ENCODE measurements at places on chromosomes 2 and 18.

- no peak for DNase-seq
These were observed 34.1 kb downstream of the CDCA7 start for GRCh38 chr2:173388795-173389194.

DNA sequence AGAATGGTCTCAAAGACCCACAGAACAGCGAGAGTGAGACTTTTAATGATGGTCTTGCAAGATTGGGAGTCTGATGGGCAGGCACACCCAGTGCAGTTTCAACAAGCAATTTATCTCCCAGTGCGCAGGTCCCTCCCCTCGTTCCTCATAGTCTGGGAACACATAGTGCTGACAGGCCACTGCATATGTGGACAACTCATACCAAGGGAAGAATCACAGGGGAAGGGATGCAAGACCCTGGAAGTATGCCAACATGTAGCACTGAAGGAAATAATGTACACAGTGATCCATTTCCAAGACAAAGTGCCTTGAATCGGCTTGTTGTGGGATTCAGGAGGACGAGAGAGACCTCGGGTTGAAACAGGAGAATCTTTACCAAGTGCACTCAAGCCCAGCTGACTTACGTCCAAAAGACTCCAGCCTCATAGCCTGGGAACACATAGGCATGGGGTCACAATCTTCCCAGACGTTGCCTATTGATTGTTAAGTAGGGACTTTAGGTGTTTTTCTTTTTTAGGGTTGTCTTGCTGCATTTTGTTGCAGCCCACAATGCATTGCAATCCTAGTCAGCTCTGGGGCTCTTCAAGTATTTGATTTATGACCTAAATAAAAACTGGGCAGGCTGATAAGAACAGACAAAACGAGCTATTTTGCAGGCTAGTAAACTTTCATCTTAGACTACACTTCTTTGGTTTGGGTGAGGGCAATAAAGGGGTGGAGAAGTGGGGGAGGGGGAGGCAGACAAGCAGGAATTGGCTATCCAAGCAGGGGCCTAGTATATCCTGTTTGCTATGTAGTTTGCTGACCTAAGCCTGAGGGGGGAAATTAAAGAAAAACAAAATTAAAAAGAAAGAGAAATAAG lies 24.7 kb upstream of the SERPINB5 start:
- DNase-seq, result no peak

DNA sequence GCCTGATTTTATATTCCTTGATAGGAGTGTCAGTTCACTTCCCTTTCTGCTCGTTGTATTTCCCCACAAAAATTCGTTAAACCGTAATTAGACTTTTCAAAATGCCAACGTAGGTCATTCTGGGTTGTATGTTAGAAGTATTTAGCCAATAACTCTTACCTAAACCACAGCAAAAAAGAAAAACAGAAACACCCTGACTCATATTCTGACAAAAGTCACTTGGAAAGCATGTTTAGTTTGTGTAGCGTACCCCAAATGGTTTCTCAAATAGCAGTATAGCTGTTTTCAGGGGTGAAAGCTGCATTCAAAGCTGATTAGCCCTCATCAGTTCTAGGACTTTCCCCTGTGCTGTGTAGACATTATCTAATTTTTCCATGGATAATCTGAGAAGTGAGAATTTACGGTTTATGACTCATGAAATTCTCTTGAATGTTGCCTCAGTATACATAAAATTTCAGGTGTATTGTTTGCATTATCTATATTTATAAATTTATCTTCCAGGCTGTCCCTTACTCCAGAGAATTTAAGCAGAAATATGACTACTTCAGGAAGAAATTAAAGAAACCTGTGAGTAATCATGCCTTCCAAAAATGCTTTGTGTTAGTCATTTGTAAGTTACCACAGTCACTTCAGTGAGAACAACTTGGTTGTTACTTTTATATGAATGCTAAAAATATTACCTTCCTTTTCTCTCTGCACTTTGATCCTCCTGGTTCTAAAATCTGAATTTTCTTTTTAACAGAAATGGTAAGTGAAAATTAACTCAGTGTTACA lies 264.9 kb downstream of the ALPK2 start:
- DNase-seq, result no peak

DNA sequence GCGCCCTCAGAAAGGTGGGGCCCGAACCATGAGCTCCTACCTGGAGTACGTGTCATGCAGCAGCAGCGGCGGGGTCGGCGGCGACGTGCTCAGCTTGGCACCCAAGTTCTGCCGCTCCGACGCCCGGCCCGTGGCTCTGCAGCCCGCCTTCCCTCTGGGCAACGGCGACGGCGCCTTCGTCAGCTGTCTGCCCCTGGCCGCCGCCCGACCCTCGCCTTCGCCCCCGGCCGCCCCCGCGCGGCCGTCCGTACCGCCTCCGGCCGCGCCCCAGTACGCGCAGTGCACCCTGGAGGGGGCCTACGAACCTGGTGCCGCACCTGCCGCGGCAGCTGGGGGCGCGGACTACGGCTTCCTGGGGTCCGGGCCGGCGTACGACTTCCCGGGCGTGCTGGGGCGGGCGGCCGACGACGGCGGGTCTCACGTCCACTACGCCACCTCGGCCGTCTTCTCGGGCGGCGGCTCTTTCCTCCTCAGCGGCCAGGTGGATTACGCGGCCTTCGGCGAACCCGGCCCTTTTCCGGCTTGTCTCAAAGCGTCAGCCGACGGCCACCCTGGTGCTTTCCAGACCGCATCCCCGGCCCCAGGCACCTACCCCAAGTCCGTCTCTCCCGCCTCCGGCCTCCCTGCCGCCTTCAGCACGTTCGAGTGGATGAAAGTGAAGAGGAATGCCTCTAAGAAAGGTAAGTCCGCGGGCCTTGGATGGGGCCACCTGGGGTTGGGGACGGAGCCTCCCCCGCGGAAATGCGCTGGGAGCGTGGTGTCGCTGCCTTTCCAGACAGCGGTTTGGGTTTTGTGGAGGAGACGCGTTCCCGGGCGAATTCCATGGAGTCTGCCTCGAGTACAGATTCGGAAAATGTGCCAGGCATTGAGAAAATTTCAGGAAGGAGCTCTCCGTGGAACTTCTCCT lies 559 bp downstream of the HOXD1 start:
- DNase-seq, result no peak

DNA sequence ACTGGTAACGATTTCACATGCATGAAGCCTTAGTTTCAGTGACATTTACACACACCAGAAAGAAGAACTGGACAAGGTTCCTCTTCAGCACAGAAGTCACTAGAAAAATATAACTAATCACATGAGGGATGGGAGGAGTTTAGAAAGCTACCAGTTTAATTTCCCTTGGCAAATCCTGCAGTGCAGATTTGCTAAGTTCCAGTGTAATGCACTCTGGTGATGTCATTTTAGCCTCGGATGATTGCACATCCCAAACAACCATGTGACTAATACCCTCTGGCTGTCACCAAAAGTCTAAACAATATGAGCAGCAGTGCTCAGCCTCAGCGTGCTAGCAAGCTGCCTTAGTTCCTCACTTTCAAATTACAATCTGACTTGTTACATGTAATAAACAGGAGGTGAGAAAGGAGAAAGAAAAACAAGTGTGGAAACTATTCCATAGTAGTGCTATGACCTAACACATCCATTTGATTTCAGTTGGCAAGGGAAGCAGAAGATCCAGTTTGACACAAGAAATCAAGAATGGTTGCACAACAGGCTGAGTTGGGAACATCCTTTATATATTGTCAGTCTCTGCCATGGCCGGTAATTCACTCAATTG lies 35.3 kb upstream of the PPP1CB start:
- no peak for DNase-seq

DNA sequence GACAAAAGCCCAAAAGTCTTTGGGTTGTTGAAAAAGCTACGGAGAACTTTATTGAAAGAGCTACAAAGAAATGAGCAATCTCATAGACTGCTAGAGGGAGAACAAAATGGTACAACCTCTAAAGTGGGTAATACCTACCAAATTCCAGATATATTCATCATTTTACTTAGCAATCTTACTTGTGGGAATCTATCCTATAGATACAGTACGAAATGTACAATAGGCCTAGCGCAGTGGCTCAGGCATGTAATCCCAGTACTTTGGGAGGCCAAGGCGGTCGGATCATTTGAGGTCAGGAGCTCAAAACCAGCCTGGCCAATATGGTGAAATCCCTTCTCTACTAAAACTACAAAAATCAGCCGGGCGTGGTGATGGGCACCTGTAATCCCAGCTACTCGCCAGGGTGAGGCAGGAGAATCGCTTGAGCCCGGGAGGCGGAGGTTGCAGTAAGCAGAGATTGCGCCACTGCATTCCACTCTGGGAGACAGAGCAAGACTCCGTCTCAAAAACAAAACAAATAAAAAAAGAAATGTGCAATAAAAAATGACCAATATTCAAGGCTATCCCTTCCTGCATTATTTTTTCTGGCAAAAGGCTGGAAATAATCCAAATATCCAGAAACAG lies 10.1 kb downstream of the EXOC6B start:
- DNase-seq, result no peak

GRCh38 chr18:43869451-43870008 lies 592.2 kb upstream of the SYT4 start:
- DNase-seq, result no peak
